ENCODE measurements at places on chromosomes 12 and 14.

GRCh38 chr12:57584690-57585089 lies 6.3 kb upstream of the PIP4K2C start:
- DNase-seq, result no peak

DNA sequence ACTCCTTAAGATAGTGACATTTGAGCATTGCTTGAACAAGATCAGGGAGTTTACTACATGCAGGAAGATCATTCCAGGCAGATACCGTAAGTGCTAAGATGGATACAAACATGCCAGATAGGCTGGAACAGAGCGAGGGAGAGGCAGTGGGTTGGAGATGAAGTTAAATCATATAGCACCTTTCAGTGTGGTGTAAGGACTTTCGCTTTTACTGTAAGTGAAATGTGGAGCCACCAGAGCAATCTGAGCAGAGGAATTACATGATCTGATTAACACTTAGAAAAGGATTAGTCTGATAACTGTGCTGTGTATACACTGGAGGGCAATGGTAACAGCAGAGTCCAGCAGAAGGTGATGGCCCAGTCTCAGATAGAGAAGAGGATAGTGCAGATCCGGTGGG lies 163.0 kb upstream of the SSTR1 start:
- no peak for DNase-seq

DNA sequence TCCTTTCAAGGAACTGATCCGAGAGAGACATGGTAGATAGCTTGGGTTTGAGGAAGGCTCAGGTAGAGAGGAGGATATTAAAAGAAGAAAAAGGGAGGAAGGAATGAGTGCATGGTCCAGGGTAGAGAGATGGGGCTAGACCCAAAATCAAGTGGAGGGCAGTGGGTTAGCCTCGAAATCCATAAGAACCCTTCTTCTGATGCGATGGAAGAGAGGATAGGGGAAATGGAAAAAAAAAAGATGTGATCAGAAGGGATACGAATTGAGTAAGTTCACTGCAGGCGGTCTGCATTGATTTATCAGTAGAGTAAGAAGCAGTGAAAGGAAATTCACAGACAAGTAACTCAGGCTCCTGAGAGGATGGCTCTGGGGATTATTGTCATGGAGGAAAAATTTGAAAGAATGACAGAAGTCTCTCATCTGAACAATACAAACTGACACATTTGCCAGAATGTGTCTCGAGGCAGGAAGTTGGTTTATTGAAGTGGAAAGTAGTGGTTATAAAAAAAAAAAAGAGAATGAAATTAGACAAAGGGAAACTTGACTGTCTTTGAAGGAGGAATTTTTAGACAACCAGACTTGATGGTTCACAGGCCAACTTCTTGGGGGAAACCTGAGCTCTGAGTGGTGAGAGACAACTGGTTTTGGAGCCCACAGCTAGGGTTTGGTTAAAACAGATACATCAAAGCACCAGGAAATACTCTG lies 10.2 kb downstream of the PPFIBP1 start:
- DNase-seq, result no peak

DNA sequence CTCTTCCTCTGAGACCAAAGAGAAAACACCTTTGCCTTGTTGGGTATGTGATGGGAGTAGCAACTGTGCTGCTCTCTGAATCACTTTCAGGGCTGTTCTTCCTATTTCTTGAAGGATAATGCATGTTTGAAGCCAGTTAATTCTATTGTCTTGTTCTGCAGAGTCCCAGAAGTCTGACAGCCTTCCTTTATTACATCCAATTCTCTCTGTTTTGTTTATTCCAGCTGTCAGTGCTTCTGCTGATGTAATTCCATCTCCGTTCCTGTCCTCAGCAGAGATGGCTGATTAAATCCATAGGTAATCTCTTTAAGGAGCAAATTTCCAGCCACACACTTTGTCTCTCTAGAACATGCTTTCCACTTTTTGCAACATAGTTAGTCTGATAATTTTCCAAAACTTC lies 59.7 kb downstream of the MGAT4C start:
- DNase-seq, result no peak

- DNase-seq, result no peak
Observed at GRCh38 chr12:6280053-6280469, 30.4 kb upstream of the PLEKHG6 start.

- DNase-seq, result no peak
Observed at GRCh38 chr12:69583203-69583602, 2.1 kb upstream of the CCT2 start.

DNA sequence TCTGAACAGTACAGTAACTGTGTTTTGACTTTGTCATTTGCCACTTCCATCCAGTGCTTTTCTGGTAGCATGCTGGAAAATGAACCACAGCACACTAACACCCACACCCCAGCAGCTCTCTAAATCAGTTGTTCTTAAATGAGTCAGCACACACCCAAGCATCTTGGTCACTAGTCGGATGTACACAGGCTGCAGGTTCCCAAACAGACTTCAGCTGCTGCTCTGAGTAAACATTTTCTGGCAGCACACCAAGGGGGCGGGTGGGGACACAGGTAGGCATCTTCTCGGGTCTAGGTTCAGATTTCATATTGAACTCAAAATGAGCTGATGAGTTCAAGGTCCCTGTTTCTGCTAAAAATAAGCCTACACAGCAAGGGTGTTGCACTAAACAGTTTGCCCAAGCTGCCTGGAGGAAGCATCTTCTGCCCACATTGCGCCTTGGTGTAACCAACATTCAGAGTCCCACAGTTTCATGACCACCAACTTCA lies 39.8 kb downstream of the IFNG start:
- DNase-seq, result no peak

- no peak for DNase-seq
Observed at GRCh38 chr14:94638339-94638738, 26.1 kb downstream of the SERPINA3 start.

DNA sequence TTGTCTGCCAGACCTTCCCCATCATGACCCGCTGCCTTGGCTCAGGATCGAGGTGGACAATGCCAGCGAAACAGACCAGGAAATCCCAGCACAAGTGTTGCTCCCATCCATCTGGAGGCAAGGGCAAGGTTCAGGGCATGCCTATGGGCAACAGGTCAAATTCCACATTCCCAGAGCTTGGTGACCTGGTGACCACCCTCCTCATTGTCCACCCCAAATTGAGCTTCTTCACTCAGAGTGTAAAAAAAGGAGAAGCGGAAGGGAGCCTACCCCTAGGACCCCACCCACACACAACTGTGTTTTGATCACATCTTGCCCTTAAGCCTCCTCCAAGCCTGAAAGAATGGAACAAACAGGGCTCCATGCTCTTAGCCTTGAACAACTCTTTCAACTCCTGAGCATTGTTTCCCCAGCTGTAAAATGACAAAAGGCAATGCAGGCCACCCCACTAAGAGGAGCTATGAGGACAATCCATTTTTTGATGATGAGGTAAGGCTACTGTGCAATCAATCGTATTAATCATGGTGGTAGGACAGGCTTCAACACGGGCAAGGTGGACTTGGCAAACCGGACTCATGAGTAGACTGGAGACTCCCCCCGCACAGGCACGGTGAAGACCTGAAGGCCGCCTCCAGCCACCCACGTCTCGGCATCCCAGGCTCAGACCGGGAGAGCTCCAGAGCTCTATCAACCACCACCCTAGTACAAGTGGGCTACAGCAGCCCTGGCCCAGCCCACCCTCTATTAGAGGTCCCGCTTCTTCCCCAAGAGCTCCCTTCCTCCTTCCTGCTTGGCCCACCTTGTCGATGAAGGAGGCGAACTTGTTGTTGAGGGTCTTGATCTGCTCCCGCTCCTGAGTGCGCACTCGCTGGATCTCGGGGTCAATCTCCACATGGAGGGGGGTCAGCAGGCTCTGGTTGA lies 866 bp downstream of the KRT79 start:
- DNase-seq, result no peak

DNA sequence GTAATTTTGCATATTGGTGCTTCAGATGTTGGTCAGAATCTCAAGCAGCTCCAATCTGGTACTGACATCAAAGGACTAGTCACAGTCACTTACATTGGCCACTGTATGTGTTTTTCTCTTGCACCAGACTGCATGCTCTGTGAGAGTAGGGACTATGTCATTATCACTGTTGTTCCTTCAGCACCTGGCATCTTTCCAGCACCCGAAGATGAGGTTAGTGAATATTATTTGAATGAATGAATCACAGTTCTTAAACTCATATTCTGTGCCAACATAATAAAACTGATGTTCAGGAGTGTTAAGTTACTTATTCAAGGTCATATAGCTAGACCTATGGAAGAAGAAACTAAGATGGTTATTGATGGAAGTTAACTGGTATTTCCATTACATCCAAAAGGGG lies 204.5 kb upstream of the TBX3 start:
- DNase-seq, result no peak

- no peak for DNase-seq
Observed at GRCh38 chr12:93589081-93589480, 16.6 kb downstream of the SOCS2 start.

GRCh38 chr12:93536766-93537488 lies 35.5 kb upstream of the SOCS2 start:
- no peak for DNase-seq

DNA sequence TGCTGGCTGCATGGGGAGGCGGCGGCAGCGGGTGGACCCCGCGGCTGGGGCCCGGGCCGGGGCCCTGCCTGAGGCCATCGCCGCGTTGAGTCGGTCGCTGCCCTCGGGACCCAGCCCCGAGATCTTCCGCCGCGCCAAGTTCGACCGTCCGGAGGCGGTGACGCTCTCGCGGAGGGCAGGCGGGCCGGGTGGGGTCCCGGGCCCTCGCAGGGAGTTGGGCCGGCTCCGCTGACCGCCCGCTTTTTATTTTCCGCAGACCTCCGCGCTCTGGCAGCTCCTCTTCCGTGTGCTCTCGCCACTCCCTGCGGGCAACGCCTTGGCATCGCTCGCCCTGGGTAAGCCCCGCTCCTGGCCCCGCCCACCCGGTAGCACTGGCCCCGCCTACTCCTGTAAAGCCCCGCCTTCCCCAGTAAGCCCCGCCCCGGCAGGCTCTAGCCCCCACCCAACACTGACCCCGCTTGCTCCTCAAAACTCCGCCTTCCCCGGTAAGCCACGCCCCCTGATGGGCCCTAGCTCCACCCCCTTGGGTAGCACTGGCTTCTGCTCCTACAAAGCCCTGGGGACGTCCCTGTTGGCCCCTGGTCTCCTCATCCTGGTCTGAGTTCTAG lies 424 bp downstream of the TEDC1 start:
- DNase-seq, result no peak

All from hindlimb muscle (tissue), 1 donor.